ENCODE measurements at places on chromosomes 2 and 18.

DNA sequence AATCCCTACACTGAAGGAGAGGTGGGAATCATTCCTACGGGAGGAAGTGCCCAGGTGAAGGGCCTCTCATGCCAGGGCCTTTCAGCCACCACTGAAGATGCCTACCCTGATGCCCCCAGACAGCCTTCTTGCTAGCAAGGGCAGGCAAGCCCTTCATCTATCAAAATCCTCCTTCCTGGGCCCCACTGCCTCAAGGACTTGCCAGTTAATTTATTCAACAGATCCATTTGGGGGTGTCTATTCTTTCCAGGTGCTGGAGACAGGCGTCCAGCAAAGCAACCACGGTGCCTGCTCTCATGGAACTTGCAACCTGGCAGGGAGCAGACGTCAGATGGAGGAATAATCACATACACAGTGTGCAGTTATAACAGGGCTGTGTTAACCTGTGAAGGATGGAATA is 95.5 kb downstream of the GYPC start:
- DNase-seq, result no peak

DNA sequence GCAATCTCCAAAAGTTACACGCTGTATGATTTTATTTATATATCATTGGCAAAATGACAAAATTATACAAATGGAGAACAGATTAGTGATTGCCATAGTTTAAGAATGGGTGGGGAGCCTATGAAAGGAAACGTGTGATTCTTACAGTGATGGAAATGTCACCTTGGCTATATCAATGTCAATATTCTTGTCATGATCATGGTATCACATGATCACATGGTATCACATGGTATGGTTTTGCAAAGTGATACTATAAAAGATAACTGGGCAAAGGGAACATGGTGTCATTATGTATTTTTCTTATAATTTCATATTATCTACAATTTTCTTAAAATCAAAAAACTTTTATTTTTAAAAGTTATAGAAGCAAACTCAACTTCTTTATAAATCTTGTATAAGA is 606.2 kb upstream of the ZEB2 start:
- no peak for DNase-seq

DNA sequence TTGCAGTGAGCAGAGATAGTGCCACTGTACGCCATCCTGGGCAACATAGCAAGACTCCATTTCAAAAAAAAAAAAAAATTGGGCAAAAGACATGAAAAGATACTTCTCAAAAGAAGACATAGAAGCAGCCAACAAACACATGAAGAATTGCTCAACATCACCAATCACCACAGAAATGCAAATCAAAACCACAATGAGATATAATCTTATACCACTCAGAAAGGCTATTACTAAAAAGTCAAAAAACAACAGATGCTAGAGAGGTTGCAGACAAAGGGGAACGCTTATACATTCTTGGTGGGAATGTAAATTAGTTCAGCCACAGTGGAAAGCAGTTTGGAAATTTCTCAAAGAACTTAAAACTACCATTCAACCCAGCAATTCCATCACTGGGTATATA is 43.1 kb upstream of the CHAC2 start:
- no peak for DNase-seq

DNA sequence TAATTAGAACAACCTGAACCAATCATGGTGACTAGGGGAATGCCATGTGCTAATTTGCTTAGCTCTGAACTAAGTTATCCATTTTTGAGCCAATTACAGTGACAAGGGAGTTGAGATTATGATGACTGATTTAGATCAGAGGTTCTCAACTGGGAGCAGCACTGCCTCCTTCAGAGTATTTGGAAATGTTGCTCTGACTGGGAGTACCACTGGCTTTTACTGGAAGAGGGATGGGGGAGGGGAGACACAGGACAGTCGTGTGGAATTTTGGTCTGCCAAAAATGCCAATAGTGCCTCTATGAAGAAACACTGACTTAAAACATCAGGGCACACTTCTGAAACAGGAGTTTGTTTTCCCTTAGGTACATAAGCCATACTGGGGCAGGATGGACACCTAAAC is 48.1 kb upstream of the VPS54 start:
- DNase-seq, result no peak

GRCh38 chr2:68741805-68742306 is 7.2 kb downstream of the ARHGAP25 start:
- DNase-seq, result no peak

GRCh38 chr2:220034426-220035130 is 407.1 kb downstream of the SLC4A3 start:
- DNase-seq, result no peak

DNA sequence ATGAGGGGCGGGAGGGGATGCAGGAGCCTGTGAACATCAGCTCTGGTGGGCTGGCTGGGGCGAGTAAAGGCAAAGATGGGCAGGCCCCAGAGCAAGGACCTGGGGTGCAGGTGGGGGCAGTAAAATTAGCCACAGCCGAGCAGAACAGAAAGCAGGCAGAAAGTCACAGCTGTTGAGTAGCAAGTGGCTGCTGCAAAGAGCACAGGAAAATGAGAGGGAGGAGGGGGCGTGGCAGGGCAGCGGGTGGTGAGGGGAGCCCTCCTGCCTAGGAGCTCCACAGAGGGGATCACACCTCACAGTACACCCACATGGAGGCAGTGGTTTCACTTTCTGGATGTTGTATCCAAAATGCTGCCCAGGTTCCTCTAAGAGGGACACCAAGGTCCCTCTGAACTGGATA is 79.6 kb downstream of the LBH start:
- no peak for DNase-seq

DNA sequence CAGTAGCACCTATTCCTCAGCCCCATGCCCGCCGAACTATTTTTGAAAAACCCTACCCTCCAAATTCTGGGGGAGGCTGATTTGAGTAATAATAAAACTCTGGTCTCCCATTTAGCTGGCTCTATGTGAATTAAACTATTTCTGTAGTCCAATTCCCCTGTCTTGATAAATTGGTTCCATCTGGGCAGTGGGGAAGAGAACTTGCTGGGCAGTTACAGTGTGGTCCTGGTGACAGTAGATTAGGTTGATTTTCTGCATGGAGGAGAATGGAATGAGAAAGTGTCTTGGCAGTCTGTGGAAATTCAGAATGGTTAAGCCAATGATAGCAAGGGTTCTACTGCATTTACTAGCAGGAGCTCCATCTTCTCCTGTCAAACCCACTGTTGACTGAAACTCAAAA is 95.0 kb downstream of the SPP2 start:
- DNase-seq, result no peak

- DNase-seq, result no peak
Observed at GRCh38 chr18:79629249-79629558, 50.4 kb upstream of the CTDP1 start.
